ENCODE measurements at places on chromosomes 11 and 22. TPM values are rescaled to one million over a fixed set of nuclear protein-coding genes. Genes with fewer than 3 reads are reported as not detected.
A peak's percentile ranks its signal among the peaks of the same experiment; 100 is the strongest.

GRCh38 chr22:30185129-30185528, 61.4 kb downstream of the LIF start:
- peak overlapping the region; percentile 60 for H3K4me3 ChIP-seq
- H3K27ac ChIP-seq: peak overlapping the region; percentile 97

DNA sequence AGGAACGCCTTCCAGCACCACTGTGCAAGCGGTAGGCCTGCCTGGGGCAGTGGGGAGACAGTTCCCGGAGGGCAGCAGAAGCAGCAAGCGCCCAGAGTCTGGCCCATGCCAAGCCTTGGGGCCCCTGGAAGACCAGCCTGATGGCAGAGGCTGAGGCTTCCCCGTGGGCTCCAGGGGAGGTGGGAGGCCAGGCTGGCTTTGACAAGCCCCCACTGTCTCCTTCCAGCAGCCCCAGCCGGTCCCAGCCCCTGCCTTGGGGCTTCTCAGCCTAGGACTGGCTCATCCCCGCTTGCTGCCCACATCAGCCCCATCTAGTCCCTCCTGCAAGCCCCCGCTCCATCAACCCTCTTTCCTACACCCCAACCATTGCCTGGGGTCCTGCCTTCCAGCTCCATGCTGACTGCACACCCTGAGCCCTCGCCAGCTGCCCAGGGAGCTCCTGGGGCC, 46.7 kb downstream of the IGF2 start:
- no peak overlapping the region for H3K4me3 ChIP-seq
- DNase-seq: no peak
- no peak overlapping the region for H3K27ac ChIP-seq
- H3K4me1 ChIP-seq: peaks cover 12% of the 10 kb centered on the region

GRCh38 chr11:124085997-124086846, 29.0 kb upstream of the VWA5A start:
- H3K36me3 ChIP-seq: no peaks in the 10 kb centered on the region
- H3K4me3 ChIP-seq: no peak overlapping the region
- peaks cover 29% of the 10 kb centered on the region for H3K27me3 ChIP-seq

- no peaks in the 10 kb centered on the region for H3K27me3 ChIP-seq
- no peak overlapping the region for H3K27ac ChIP-seq
- H3K4me3 ChIP-seq: no peak overlapping the region
- no peaks in the 10 kb centered on the region for H3K36me3 ChIP-seq
- no peaks in the 10 kb centered on the region for H3K4me1 ChIP-seq
Observed at GRCh38 chr11:2714871-2715270, 15.1 kb upstream of the KCNQ1OT1 start.

DNA sequence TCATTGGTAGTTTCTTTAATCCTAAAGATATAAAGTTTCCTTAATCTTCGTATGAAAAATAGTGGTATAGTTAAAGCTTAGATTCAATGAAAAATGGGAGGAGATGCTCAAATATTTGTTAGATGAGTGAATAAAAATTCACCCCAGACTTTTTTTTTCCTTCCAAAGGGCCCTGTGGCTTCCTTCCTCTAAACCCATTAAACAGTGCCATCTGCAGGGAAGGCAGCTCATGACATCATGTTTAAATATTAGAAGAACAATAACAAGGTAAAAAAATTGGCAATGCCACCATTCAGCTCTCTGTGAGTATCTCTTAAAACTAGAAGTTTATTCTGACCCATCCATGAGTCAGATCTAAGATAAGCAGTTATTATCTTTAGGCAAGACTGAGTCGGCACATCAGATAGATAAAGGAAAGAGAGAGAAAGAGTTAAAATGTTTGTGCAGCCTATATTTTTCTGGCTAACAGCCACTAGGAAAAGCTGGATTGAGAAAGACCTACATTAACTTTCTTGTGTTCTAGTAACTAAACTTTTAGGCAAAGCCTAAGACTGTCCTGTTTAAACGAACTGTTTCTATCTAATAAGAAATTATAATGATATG, 19.1 kb upstream of the OOSP1 start:
- peaks cover 13% of the 10 kb centered on the region for H3K36me3 ChIP-seq
- no peaks in the 10 kb centered on the region for H3K27me3 ChIP-seq
- peak; percentile 26 for DNase-seq
- H3K4me1 ChIP-seq: no peaks in the 10 kb centered on the region
- no peak overlapping the region for H3K4me3 ChIP-seq
- no peak overlapping the region for H3K27ac ChIP-seq

DNA sequence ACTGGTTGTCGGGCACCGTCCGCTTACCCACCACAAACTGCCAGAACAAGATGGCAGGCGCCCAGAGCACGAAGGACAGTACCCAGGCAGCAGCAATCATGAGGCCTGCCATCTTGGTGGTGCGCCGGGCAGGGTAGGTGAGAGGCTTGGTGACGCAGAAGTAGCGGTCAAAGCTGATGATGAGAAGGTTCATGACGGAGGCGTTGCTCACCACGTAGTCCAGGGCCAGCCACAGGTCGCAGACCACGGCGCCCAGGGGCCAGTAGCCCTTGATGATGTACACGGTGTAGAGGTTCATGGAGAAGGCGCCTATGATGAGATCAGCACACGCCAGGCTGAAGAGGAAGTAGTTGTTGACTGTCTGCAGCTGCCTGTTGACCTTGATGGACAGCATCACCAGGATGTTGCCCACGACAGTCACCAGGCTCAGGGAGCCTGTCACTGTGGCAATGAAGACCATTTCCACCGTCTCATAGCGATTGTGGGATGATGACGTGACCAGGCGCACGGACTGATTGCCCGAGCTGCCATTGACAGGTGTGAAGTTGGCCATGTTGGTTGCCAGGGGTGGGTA, 4.6 kb downstream of the MDK start:
- no peaks in the 10 kb centered on the region for H3K36me3 ChIP-seq
- peaks cover 36% of the 10 kb centered on the region for H3K4me1 ChIP-seq

The SLC5A12 gene
- total RNA-seq: not detected

DNA sequence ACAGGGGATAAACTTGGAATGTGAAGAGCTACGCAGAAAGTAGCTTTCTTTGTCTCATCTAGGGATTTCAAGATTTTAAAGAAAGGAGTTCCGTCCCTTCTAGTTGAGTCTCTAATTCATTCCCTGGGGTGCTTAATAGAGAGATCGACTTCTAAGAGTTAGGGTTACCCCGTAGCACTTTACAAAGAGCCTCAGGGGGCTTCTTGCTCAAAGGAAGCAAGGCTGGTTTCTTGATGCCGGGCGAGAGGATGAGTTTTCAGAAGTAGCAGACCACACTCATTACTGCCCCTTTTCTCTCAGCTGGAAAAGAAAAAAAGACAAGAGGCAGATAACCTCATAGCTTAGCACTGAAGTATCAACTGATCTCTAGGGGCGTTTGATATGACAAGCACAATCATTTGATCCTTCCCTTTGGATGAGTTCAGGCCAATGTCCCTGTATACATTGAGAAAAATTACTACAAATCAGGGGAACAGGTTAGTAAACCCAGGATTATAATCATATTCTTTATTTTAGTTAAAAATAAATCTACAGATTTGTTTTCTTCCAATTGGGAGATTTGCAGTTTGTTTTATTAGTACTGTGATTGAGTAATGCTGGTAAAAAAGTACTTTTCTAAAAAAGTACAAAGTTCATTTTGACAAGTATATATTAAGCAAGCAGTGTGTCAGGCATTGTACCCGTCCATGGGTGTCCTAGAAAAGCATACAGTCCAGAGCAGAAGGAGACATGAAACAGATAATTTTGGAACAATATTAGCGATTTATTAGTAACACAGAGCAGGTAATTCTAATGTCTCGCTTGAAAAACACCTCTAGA, 18.7 kb downstream of the ELMOD1 start:
- no peak overlapping the region for H3K27ac ChIP-seq
- H3K4me3 ChIP-seq: no peak overlapping the region
- peaks cover 48% of the 10 kb centered on the region for H3K27me3 ChIP-seq
- H3K4me1 ChIP-seq: no peaks in the 10 kb centered on the region

DNA sequence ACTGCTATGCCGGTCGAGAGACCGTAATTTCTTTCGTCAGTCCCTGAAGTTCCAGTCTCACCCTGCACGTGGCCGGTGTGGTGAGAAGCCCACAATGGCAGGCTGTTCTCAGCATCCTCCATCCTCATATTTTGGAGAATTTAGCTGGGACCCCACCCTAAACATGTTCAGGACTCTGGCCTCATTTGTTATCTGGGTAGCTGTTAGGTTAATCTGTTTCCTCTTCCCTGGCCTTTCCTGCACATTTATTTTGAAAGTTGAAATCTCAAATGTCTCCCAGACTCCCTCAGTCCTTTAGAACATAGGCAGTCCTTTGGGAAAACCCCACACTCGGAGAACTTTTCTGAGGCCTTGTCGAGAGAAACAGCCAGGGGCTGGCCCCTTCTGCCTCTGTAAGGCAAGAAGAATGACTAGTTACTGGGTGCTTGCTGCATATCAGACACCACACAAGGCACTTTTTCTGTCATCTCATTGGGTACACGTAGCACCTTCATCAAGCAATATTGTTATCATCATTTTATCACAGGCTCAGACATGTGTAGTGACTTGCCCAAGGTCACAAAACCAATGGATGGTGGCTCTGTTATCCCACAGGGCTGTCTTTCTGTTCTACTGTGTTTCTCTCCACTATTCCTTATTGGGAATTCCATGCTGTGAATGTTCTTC, 109.3 kb upstream of the CRYBB3 start:
- peaks cover 47% of the 10 kb centered on the region for H3K4me1 ChIP-seq
- H3K4me3 ChIP-seq: no peak overlapping the region
- H3K36me3 ChIP-seq: no peaks in the 10 kb centered on the region
- DNase-seq: no peak

The AIFM3 gene
- 0.58 TPM for total RNA-seq

The TRIM5 gene
- 12.9 TPM for total RNA-seq

The MUC5AC gene
- not detected for total RNA-seq

GRCh38 chr11:76654298-76654851, 16.2 kb downstream of the LRRC32 start:
- H3K36me3 ChIP-seq: no peaks in the 10 kb centered on the region
- DNase-seq: no peak
- peaks cover 10% of the 10 kb centered on the region for H3K27me3 ChIP-seq
- no peaks in the 10 kb centered on the region for H3K4me1 ChIP-seq
- H3K4me3 ChIP-seq: no peak overlapping the region

- H3K27ac ChIP-seq: no peak overlapping the region
- no peaks in the 10 kb centered on the region for H3K36me3 ChIP-seq
- no peaks in the 10 kb centered on the region for H3K27me3 ChIP-seq
- H3K4me3 ChIP-seq: no peak overlapping the region
Observed at GRCh38 chr11:68455485-68455884, 5.1 kb upstream of the PPP6R3 start.

DNA sequence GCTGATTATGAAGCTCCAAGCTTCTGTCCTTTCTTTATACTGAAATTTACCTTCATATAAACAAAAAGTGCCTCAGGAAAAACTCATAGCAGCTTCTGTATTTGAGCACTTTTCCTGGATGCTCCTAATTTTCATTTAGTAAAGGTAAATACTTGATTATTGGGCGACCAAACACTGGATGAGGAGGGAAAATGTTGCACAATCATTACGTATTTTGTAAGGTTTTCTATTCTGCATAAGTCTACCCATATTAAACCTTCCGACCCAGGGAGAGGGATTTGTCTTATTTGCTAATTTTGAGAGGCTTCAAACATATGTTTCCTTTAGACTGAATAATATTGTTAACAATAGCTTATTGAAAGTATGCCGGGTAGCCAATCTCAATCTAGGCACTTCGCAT, 4.3 kb upstream of the SLC6A5 start:
- no peak overlapping the region for H3K4me3 ChIP-seq
- H3K27me3 ChIP-seq: peaks cover 61% of the 10 kb centered on the region
- H3K4me1 ChIP-seq: peaks cover 19% of the 10 kb centered on the region
- DNase-seq: no peak

DNA sequence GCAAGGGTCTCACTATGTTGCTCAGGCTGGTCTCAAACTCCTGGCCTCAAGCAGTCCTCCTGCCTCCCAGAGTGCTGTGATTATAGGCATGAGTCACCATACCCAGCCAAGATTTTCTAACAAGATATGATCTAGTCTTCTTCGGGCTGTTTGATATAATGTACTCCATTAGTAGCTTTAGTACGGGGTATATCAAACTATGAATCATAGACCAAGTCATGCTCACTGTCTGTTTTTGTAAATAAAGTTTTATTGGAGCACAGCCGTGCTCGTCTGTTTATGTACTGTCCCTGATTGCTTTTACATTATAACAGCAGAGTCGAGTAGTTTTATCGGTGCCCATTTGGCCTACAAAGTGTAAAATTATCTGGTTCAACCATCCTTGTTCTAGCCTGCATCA, 43.9 kb upstream of the GRIK4 start:
- peaks cover 6% of the 10 kb centered on the region for H3K36me3 ChIP-seq
- H3K4me1 ChIP-seq: no peaks in the 10 kb centered on the region
- no peak for DNase-seq
- no peak overlapping the region for H3K4me3 ChIP-seq
- H3K27me3 ChIP-seq: no peaks in the 10 kb centered on the region

GRCh38 chr22:37342065-37342464, 59.8 kb downstream of the CYTH4 start:
- H3K27ac ChIP-seq: no peak overlapping the region
- H3K4me3 ChIP-seq: no peak overlapping the region
- DNase-seq: no peak
- H3K36me3 ChIP-seq: no peaks in the 10 kb centered on the region

The KRTAP5-8 gene
- total RNA-seq: not detected

The MUC6 gene
- not detected for total RNA-seq

GRCh38 chr11:11467312-11467711, 114.3 kb upstream of the CSNK2A3 start:
- no peaks in the 10 kb centered on the region for H3K36me3 ChIP-seq
- H3K27me3 ChIP-seq: no peaks in the 10 kb centered on the region
- no peak overlapping the region for H3K4me3 ChIP-seq
- H3K27ac ChIP-seq: no peak overlapping the region

DNA sequence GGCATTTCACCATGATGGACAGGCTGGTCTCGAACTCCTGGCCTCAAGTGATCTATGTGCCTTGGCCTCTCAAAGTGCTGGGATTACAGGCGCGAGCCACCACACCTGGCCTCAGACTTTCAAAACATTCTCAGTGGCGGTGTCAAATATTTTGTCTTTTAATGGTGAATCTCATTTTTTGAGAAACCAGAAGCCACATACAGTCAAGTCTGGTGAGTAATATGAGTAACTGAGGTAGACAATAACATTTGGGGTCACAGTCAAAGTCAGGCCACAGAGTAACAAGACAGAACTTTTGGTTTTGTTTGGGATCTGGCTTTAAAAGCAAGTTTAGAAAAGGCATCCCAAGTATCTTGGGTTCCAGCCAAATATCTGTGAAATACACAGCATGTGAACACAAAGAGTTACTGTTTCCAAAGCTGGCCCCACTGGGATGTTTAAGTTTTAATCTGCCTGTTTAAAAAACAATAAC, 5.6 kb upstream of the TMA7B start:
- DNase-seq: peak; percentile 53
- peaks cover 58% of the 10 kb centered on the region for H3K36me3 ChIP-seq
- H3K27me3 ChIP-seq: no peaks in the 10 kb centered on the region
- peak overlapping the region; percentile 23 for H3K4me3 ChIP-seq
- peaks cover 99% of the 10 kb centered on the region for H3K4me1 ChIP-seq

DNA sequence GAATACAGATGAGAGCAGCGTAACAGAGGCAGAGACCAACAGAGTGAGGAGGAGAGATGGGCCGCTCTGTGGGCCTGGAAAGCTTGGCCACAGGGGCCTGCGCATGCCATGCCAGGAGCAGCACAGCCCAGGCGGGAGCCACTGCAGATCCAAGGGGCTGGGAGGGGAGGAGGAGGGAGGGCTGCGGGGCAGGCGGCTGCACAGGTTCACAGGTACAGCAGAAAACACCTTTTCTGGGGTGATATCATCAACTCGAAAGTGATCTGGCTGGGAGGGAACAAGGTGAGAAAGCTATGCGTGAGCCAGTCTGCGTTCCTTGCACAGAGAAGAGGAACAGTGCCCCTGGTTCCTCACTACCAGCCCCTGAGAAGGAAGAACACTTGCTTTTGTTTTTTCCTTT, 14.8 kb downstream of the VPS37C start:
- no peak overlapping the region for H3K27ac ChIP-seq
- H3K27me3 ChIP-seq: no peaks in the 10 kb centered on the region
- H3K4me1 ChIP-seq: peaks cover 38% of the 10 kb centered on the region
- no peak overlapping the region for H3K4me3 ChIP-seq
